ENCODE measurements at places on chromosomes 3 and 15. TPM values are rescaled to one million over a fixed set of nuclear protein-coding genes. Genes with fewer than 3 reads are reported as not detected.
A peak's percentile ranks its signal among the peaks of the same experiment; 100 is the strongest.

Gene RNU5B-1
- not detected for total RNA-seq

GRCh38 chr3:175144368-175144767, 285.2 kb downstream of the NAALADL2 start:
- DNase-seq = no peak

DNA sequence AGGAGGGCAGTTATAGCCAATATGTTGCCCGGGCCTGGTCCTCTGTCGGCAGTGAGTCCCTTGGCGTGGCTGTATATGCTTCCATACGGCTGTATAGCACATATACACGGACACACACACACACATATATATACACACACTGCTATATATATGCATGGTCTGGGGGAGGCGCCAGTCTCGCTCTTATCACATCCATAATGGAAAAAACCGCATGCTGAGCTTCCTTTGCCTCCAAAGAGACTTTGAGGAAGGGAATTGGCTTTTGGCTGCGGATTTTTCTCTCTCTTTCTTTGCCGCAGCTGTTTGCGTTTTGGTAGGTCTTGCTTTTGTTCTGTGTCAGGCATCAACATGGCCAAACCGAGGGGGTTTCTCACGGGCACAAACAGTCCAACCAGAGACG, 11.3 kb upstream of the TMEM115 start:
- peak; percentile 62 for DNase-seq

GRCh38 chr15:35907511-35907910, 361.5 kb upstream of the DPH6 start:
- DNase-seq = no peak

GRCh38 chr3:184538666-184539431, 22.7 kb upstream of the EPHB3 start:
- DNase-seq = no peak

Gene NAALADL2
- 11.5 TPM for total RNA-seq

- DNase-seq = peak; percentile 78
Measured at GRCh38 chr3:24829011-24829581, 334.4 kb upstream of the THRB start.

GRCh38 chr15:101307048-101307896, 12.2 kb upstream of the SNRPA1 start:
- no peak for DNase-seq

GRCh38 chr15:42890161-42890913, 30.2 kb downstream of the TTBK2 start:
- DNase-seq = no peak

DNA sequence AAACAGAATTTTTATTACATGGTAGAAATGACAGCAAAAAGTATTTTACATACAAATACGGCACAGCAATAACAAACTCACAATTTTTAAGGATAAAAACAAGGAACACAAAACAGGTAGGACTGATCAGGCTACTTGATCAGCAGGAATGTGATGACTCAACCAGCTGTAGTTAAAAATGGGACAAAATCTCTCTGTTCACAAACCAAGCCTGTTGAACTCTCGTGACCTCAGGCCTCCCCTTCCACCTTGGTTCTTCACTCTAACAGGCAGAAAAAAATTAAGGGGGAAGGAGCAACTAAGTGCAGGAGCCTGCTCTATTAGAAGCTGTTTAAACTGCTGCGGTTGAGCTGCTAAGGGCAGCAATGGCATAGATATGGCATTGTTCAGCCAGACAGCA, 18.7 kb downstream of the FBXL22 start:
- no peak for DNase-seq

Gene CACNA1D
- total RNA-seq = 0.25 TPM

DNA sequence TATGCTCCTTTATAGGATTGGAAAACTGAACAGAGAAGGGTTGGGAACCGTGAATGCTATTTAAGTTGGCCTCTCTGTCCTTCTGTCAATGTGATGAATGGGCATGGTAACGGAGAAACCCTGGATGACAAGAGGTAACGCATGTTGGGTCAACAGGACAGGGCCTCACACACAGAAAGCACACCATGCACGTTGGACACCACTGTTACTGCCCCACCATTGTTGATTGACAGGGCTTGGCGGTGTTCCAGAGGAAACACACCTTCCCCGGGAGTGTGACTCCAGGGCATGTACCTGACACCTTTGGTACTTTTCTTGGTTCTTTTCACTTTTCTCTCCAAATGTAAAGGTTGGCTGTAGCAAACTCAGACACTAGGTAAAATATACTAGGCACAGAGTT, 548.5 kb downstream of the OCA2 start:
- no peak for DNase-seq

DNA sequence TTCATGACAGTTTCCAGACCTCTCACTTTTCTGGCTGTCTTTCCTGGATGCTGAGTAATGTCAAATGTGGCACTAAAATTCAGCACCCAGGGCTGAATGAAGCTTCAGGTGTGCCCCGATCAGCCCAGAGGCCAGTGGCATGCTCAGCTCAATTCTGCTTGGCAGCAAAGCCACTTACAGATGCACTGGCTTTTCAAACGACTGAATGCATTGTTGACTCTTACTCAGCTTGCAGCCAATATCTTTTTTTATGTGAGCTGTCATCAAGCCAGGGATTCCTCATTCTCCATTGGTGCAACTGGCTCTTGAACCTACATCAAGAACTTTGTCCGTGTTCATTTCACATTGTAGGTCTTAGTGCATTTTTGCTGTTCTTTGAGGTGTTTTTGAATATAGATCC, 60.7 kb downstream of the ZDHHC19 start:
- no peak for DNase-seq

GRCh38 chr15:38758043-38758442, 193.4 kb upstream of the RASGRP1 start:
- DNase-seq = no peak

Gene CEMIP
- total RNA-seq = not detected

DNA sequence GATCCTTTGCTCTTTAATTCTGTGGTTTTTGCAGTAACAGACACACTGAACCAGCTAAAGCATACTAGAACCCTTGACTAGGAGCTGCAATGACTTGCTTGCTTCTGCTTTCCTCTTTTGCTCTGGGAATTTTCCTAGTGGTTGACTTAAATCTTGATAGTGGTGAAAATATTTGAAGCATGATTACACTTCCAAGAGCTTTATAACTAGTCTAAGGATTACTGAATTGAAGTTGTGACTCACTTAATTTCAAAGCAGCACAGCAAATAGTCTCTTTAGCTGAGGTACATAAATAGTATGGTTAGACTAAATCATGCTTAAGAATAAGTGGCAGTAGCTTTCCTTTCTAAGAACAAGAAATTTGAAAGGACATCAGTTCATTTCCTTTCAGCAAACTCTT, 513.5 kb upstream of the GBE1 start:
- DNase-seq = no peak

GRCh38 chr3:126003447-126004190, 34.6 kb downstream of the ROPN1B start:
- no peak for DNase-seq

Measured in neural progenitor cell (in vitro differentiated cells).